ENCODE measurements at places on chromosomes 5 and 9.

DNA sequence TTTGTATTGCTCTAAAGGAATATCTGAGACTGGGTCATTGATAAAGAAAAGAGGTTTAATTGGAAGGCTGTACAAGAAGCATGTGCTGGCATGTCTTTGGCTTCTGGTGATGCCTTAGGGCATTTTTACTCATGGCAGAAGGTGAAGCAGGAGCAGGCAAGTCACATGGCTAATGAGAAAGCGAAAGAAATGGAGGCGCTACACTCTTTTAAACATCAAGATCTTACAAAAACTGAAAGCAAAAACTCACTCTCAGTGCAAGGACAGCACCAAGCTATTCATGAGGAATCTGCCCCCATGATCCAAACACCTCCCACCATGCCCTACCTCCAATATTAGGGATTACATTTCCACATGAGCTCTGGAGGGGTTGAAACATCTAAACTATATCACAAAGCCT is 1458.8 kb upstream of the ACO1 start:
- no peak for DNase-seq

DNA sequence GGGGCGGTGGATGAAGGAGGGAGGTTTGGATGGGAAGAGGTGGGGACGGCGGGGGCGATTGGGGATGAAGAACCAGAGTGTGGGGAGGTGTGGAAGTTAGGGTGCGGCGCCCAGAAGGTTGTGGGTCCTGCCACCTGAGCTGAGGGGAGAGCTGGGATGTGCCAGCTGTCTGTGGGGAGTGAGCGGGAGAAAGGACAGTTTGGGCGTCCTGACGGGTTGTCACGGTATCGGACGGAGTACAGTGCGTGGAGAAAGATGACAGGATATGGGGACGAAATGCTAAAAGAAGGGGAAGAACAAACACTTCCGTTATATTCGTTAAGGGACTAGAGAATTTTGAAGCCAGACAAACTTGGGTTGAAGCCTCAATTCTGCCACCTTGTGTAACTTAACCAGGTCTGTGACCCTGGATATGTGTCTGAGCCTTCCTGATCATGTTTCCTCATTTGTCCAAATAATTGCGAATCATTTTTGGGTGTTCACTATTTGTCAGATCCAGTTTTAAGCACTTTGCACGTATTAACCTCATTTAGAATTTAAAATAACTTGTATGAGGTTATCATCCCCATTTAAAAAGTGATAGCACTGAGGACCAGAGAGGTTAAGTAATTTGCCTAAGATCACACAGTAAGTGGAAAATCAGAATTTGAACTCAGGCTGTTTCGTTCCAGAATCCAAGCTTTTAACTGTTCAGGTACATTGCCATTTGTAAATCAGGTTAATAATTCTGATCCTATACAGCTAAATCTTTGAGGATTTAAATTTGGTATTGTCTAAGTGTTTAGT is 689 bp downstream of the CNTRL start:
- no peak for DNase-seq

DNA sequence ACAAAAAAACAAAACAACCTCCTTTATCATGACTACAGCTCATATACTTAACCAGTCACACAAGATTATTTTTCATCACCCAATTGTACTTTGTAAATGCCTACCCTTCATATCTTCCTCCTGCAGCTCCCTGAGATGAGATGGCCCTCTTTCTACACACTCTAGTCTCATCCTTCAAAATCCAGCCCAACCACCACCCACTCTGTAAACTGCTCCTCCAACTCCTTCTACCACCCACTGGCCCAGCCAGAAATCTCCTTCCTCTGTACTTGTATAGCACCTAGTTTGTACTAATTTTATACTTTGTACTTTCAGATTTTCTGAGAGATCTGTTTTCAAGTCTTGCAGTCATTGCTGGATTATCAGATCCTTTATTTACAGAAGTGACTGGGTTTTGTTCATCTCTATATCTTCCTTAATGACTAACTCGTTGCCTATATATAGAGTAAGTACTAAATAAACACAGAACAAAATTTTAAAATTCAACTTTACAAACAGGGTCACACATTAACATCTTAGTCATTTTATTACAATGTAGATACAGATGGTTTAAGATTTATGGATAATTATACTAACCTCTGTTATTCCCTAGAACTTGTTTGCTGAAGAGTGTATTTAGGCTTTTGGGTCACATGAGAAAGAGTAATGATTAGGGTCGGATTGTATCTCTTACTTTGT is 155.7 kb downstream of the NFIB start:
- no peak for DNase-seq

- DNase-seq: no peak
Measured at GRCh38 chr5:63323926-63324325, 638.3 kb downstream of the HTR1A start.

GRCh38 chr9:112252194-112252593 is 77.1 kb upstream of the SUSD1 start:
- DNase-seq: no peak

GRCh38 chr9:3969590-3970260 is 330.1 kb downstream of the GLIS3 start:
- no peak for DNase-seq

DNA sequence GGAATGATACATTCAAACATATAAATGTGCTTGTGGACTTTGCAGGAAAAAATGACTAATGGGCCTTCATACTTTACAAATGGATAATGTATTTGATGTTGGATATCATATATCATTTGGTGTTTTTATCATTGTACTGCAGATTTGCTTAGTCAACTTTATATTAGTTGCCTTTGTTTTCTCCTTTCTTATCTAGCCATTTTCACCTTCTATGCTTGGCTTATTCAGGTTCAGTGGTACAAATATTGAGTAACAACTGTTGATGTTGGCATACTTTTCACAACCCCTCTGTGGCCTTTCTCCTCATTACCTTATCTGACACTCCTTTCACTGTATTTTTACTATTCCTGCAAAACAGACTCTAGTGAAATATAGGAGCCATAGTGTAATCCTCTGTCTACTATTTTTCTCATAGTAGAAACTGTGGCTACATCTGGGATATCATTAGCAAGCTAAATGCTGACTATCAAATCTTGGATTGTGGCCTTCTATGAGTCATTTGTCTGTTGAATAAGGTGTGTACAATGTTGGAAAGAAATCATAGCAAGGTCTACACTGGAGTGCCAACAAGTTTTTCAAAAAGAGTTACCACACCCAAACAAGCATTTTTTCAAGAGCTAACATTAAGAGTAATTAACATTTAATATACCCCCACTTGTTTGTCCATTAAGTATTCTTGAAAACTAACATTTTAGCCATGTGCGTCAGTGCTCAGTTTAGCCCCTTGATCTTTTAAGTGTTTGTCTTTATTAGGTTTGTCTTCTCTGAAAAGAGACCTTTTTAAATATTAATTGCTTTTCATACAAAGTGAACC is 330.1 kb downstream of the ADGRV1 start:
- no peak for DNase-seq

DNA sequence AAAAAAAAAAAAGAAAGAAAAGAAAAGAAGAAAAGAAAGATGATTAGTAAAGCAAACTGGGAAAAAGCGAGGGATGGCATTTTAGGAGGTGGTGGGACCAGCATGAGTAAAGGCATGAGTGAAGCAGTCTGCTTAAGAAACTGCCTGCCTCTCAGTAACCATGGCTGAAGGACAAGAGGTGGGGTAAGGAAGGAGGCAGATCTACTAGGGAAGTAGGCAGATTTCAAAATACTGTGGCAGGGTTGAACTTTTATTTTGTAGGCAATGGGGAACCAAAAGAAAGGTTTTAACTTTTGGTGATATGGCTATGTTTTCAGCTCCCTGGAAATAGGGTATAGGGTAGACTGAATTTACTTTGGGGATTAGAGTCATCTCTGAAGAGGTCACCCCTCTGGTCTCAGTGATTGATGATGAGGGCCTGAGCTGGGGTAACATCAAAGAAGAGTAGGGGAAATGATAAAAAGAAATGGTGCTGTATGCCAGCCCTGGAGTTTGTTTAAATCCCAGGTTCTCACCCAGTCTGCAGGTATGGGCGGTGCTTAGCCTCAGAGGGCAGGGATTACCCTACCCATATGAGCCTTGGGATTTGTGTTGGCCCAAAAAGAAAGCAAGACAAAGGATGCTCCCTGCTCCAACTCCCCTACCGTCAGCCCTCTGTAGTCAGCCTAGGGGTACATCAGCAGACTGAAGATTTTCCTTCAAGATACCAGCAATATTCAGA is 316.2 kb downstream of the CWC27 start:
- no peak for DNase-seq

DNA sequence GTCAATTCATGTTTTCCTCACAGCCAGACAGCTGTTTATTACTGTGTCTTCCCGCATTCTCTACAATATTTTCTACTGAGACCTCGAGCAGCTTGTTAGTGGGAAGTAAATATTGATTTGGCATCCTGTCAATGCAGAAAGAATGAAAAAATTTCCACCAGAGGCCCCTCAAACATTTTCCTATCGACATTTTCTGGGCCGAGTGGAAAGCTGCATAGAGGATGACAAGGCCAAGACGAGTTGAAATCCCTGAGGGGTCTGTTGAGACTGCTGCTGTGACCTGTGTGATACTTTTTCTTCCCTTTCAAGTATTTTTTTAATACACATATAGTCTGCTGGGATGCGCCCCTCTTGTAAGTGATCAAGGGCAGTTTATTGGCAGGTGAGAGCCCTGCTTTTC is 91.4 kb upstream of the SH3GL2 start:
- no peak for DNase-seq

DNA sequence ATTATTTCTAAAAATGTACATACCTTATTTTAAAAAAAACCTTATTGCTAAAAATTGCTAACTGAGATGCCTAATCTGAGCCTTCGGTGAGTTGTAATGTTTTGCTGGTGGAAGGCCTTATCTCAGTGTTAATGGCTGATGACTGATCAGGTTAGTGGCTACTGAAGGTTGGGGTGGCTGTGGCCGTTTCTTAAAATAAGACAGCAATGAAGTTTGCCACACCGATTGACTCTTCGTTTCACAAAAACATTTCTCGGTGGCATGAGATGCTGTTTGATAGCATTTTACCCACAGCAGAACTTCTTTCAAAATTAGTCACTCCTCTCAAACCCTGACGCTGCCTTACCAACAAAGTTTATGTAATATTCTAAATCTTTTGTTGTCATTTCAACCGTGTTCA is 14.7 kb downstream of the CENPK start:
- DNase-seq: no peak

- DNase-seq: no peak
Measured at GRCh38 chr5:138748630-138749081, 4.6 kb upstream of the CTNNA1 start.

DNA sequence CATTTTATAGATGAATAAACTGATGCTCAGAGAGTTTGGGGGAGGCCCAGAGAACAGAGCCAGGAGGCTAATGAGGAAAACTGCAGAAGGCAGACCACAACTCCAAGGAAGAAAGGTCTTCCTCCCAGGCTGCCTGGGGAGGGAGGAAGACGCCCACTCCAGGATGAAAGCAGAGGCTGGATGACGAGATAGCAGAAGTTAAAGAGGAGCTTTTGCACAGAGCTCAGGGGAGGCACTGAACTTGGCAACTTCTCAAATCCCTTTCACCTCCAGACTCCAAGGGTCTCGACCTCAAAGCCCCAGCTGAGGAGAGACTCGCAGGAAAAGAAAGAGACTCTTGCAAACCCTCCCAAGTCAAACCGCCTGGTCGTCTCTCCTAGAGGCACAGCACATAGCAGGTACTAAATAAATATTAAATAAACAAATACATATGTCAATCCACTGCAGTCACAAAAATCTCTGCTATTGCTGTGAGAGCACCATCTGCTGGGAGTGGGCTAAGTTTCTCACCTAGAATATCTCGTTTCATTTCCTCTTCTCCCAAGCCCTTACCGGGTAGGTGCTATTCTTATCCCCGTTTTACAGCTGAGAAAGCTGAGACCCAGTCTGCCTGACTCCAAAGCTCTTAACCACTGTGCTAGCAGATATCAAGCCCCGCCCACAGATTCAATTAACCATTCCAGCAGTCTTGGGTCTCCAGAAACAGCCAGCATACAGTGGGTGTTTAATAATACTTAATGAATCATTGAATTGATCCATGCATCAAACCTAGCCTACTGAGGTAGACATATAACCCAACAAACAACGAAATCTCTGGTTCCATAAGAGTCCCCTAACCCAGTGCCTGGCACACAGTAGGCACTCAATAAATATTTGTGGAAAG is 97.8 kb upstream of the HAND1 start:
- no peak for DNase-seq

GRCh38 chr9:135036861-135037465 is 50.5 kb upstream of the OLFM1 start:
- no peak for DNase-seq

- no peak for DNase-seq
Measured at GRCh38 chr5:160376416-160376815, 6.0 kb upstream of the C1QTNF2 start.

All from activated naive CD4-positive, alpha-beta T cell treated with anti-CD3 and anti-CD28 coated beads, Interleukin-2, amount 50 U/mL, for 16 hours (primary cell).